ENCODE measurements at places on chromosomes 2 and 18.

DNA sequence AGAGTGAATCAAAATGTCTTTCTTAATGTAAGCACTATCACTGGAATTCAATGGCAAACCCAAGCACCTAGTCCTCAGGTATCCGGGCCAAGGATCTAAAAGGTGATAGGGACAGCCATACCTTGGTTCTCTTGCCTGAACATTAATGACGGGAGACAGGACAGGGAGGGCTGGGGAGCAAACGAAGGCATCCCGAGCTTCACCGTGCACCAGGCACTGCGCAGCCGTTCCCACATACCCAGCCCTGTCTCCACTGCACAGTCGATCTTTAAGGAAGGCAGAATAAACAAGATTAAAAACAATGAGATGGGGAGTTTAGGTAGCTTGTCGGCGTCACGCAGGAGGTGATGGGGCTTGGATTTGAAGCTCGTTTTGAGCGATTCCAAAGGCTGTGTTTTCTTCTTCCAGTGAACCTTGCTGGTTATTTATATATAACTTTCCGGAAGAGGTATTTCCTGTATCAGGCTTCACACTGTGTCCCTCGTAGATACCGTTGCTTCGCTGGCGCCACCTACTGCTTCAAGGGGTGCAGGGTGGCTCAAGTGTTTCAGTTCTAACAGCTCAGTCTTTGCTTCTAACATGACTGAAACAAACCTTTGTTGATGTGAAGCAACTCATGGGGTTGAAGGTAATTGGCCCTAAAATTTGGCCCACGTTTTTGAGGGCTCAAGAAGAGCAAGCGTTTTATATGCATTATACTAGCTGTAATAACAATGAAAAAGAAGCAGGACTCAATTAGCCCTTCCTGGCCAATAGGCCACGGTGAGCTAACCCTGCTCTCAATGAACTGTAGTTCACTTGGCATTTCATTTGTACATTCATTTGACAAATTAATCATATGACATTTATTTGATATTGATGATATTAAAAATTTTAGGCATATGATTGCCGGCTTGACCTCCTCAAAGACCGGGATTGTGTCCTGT, 77.4 kb downstream of the DCDC2C start:
- DNase-seq = peak; percentile 74

DNA sequence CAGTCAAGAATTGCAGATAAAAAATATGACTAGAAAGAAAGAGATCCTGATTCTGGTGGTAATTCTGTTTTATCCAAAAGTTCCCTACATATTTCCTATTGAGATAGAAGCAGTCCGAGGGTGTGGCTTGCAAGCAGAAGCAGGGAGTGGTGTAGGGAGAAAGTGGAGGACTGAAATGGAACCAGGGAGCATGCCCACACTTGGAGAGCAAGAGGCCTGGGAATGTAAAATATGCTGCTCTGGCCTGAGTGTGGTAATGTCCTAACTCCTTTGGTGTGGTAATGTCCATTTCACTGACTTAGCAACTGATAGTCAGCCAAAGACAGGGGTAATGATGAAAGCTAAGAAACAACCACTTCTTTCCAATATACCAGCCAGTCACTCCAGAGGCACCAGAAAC, 30.1 kb upstream of the FMNL2 start:
- DNase-seq = no peak

DNA sequence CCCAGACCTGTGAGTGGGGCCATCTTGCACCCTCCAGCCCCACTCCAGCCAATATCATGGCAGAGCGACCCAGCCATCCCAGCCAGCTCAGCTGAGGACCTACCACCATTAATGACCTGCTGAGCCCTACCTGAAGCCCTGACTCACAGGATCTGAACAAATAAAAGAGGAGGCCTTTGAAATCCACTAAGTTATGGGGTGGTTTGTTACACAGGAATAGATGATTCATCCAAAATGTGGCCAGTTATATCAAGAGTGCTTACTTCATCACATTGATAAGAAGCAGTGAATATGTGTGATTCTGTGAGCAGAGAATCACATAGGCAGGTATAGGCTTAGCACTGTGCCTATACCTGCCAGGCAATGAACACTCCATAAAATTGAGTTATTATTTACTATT, 34.7 kb upstream of the FAM124B start:
- DNase-seq = no peak

DNA sequence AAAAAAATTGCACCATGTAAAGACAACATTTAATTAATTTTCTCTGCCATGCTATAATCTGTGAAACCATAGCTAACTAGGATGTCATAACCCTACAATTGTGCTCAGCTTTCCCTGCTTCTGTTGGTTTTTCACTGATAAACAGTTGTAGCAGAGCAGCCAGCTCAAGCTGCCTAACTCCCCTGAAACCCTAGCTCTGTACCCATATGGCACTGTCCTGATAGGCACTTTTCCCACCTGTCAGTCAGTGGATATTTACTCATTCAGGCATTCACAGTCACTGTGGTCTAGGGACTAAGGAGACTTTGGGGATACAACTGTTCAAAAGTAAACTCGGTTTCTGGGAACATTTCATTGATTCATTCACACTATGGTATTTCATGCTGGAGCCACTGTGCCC, 407.0 kb downstream of the DSEL start:
- no peak for DNase-seq

DNA sequence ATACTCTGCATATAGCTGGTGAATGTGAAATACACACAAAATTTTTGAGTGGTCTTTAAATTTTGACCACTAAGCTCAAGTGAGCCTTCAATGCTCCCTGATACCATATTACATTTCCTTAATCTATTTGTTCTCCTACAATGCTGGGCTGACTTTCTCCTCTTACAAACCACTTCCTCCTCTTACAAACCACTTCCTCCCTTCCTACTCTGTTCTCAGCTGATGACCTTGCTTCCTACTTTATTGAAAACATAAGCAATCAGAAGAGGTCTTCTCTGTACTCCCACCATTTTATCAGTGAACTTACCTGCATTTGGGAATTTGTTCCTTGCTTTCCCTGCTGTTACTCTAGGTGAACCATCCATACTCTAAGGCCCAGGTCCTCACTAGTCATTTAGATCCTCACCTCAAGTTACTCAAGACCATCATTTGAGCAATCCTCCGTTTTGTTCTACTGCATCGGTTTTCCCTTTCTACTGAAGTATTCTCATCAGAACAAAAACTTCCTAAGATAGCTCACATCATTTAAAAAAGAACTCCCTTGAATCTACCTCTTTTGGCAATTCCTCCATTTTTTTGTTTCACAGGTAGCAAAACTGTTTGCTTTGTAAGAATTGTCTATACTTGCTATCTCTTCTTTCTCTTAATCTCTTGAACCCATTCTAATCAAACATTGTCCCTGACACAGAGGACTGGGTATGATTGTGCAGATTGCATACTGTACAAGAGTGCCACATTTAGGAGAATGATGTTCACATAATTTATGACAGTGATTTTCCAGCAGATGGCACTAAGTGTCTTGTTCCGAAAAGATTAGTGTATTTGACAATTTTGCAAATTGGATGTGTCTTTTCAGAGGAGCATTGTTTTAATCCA, 96.5 kb downstream of the EPB41L5 start:
- peak; percentile 6 for DNase-seq

- DNase-seq = no peak
Measured at GRCh38 chr2:145325485-145325884, 805.6 kb upstream of the ZEB2 start.

- no peak for DNase-seq
Measured at GRCh38 chr18:79191956-79192355, 122.8 kb downstream of the ATP9B start.

DNA sequence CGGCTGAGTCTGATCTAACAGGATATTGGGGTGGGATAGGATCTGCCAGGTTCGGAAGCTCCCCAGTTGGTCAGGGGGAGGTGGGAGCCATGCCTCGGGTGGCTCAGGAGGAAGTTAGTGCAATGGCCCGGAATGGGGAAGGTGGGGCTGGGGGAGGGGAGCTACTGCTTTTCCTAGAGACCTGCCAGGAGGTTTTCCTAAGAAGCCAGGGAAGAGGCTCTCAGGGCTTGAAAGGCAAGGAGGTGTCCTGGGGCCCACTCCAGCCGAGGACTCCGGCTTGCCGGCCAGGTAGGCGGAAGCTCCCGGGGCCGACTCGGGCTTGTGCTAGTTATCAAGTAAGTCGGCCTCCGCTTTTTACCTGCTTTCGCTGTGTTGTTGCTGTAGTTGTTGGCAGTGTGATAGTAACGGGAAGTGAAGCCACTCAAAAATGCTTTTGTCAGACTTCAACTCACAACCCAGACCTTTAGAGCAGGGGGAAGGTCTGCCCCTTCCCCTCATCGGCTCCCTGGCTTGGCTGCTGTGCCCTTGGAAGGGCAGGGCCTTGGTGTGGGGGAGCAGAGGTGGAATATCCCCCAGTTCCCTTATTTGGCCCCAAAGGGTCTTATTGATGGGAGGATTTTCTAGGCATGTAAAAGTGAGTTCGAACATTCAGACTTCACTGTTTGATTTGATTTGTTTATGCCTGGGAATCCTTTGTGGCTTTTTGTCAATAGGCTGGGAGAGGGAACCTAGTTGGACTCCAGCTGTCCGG, 5.4 kb downstream of the GDF7 start:
- DNase-seq = no peak

GRCh38 chr2:231399853-231400680, 4.6 kb downstream of the B3GNT7 start:
- peak; percentile 31 for DNase-seq

DNA sequence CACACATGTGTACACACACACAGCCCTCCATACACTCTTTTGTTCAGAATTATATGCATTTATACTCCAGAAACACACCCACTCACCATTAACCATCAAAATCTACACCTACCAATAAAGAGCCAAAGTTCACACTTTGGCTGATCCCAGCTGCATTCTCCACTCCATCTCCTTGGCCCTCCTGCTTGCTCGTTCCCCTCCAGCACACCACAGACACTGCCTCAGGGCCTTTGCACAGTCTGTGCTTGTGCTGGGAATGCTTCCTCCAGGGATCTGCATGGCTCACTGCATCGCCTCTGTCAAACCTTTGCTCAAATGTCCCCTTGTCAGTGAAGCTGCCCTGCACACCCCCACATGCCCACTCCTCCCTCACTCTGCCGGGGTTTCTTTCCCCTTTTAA, 46.0 kb downstream of the POMC start:
- no peak for DNase-seq

DNA sequence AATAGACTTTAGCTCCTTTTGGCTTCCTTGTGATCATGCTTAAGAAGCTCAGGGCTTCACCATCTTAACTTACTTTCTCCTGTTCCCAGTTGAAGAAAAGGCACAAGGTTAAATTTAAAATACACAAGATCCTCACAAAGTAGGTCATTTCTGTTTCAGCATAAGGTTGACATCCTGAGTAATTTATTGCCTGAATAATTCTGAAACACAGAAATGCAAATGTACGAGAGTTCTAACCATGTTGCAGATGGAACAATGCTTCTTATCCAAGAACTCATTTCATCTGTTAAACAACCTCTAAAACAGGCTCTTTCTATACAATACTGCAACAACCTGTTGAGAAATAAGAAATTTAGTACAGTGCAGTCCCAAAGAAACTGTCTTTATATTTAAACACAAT, 395.2 kb downstream of the BCL11A start:
- no peak for DNase-seq

GRCh38 chr2:88857951-88858411, 166.5 kb downstream of the RPIA start:
- DNase-seq = no peak

DNA sequence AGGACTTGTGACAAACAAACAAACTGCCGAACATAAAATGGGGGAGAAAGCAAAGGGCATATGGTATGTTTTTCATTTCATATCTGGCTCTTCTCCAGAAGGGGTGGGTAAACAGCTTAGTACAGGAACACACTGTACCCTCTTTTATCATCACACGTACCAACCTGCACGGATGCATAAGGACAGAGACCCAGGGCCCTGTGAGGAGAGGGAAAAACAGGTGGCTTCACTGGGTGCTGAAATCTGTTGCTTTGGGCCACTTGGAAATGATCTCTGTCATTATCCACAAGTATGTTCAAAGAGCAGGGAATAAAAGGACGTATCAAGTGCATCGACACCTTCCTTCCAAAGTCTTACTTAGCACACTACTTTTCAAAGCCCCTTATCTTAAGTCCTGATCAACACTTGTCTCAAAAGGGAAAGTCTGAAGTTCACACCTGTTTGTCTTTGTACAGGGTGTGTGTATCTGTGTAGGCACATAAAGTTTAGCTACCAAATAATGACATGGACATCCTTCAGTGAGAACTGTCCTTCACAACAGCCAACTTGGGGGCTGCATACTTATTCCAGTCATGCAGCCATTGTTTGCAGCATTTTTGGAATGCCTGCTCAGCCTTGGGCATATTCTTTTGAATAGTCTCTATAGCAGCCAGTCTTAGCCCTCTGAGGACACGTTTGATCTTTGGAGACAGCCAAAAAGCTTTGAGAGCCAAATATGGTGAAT, 60.6 kb downstream of the IRS1 start:
- DNase-seq = no peak

GRCh38 chr18:48020337-48021250, 90.1 kb upstream of the SMAD2 start:
- DNase-seq = no peak

- DNase-seq = no peak
Measured at GRCh38 chr2:98524168-98524567, 79.5 kb downstream of the INPP4A start.

DNA sequence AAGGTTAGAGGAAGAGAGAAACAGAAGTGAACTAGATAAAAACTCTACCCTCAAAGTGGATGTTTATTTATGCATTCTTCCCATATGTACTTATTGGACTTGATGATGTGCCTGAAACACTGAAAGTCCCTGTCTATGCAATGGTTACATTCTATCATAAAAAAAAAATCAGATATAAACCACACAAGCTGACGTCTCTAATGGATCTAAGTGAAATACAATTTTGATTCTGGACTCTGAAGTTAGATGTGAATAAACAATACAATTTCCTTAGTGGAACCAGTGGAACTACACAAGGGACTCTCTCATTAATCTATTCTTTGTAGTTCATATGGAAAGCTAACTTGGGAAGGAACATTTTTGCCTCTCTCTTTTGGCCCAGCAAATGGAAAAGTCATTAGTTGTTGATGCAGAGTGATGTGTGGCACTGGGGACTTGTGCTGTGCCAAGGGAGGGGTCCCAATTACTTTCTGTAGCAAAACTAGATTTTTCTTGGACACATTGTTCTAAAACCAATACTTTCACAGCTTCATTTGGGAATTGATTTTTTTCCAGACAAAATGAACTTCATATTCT, 376.8 kb downstream of the TRIB2 start:
- no peak for DNase-seq

GRCh38 chr2:239158641-239159475, 242.0 kb downstream of the HDAC4 start:
- DNase-seq = no peak

GRCh38 chr2:127563458-127564428, 28.3 kb downstream of the MYO7B start:
- no peak for DNase-seq

DNA sequence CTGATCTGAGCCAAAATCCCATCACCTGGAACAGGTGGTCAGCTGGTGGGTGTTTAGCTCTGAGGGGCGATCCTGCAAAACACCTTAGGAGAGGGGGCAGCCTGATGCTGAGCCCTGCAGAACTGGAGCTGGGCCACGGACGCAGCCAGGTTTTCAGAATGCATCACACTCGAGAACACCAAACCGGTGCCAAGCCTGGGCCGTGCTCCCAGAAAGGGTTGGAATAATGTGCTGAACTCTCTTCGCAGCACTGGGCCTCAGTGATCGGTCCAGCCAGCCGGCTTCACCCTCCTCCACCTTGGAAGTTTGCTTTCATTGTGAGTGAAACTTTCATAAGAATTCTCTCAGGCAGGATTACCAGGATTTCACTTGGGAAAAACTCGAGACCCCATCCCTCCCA, 56.5 kb upstream of the TTC39C start:
- no peak for DNase-seq

GRCh38 chr2:238777369-238778067, 70.4 kb upstream of the TWIST2 start:
- no peak for DNase-seq

- DNase-seq = no peak
Measured at GRCh38 chr18:75863696-75864095, 436.2 kb upstream of the SMIM21 start.
